ENCODE measurements at places on chromosomes 2 and 18. TPM values are rescaled to one million over a fixed set of nuclear protein-coding genes. Genes with fewer than 3 reads are reported as not detected.

Gene RFTN2
- total RNA-seq = 22.8 TPM

Gene DSG1
- under 0.01 TPM for total RNA-seq

Gene TMEM247
- total RNA-seq = not detected

GRCh38 chr2:20551260-20551944, 99.5 kb downstream of the HS1BP3 start:
- peak; percentile 52 for DNase-seq

DNA sequence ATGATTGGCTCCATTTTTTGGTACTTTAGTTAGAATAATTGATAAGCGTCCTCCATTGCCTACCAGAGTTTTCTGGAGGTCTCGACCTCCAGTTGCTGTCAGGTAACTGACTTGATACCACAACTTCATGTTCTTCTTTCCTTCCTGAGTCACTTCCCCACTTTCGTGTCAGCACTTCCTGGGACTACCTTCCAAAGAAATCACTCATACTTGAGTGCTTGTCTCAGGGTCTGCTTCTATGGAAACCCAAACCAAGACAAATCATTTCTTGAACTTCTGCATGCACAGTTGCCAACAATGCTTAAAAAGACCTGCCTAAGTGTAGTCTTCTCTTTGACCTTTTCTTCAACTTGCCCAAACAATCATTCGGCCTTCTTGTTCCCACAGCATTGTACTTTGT, 210.3 kb upstream of the ETAA1 start:
- DNase-seq = no peak

- no peak for DNase-seq
Observed at GRCh38 chr2:226963528-226963927, 127.7 kb downstream of the RHBDD1 start.

DNA sequence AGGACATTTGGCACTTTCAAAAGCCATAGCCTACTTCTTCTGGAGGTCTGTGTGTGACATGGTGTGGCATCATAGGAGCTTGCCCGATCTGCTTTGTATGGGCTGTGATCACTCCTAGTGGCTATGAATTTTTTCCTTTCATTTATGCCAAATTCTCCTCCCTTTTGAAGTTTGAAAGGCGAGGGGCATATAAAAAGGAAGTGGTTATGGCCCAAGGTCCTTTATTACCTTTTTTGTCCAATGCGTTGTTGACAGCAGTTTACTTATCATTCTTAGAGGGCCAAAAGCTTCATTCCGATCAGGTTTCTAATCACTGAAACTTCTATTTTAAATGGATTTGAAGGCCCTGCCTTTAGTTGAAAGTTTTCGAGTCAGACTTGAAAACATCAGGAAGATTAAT, 224.3 kb upstream of the FOSL2 start:
- DNase-seq = no peak
